ENCODE measurements at places on chromosomes 7 and 10.

DNA sequence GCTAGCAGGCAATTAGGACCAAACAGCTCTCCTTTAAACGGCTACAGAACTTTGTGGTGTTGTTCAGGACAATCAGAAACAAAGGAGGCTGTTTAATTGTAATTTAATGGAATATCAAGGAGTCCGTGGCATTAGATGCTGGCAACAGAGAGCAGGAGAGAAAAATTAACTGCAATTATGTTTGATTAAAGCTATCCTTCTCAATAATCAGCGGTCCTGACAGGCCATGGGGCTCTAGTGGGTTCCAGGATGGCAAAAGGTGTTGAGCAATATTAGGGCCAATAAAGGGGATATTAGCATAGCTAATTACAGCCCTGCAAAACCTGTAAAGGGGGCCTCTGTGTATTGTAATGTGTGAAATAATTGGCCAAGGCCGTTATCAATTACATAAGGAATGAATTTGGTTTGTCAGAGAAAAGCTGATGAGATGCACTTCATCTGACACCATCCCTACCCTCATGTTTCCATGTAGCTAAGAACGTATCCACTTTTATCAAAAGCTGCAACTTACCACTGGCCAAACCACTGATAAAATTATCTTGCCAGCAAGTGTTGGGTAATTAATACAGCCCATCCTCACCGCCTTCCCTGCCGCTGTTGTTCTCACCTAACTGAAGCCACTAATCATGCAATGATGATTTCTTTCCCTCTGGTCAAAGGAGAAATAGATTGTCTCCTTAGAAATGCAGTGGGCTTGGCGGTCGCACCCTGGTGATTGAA lies 81.6 kb downstream of the EBF3 start:
- no peak for DNase-seq

DNA sequence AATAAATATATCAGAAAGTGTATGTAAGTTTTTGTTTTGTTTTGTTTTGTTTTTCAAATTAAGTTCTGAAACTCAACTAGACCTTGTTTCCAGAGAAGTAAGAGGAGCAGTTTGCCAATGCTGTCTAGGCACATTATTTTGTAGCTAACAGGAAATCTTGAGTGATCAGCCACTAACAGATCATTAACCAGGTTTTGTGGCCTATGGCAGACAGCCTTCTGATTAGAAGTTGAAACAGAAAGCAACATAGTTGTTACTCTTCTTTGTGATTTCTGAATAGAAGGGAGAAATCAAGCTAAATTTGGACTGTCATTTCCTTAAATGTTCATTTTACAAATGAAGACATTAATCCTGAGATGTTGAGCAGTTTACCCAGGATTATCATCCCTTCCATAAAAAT lies 142.6 kb downstream of the PLXDC2 start:
- no peak for DNase-seq

DNA sequence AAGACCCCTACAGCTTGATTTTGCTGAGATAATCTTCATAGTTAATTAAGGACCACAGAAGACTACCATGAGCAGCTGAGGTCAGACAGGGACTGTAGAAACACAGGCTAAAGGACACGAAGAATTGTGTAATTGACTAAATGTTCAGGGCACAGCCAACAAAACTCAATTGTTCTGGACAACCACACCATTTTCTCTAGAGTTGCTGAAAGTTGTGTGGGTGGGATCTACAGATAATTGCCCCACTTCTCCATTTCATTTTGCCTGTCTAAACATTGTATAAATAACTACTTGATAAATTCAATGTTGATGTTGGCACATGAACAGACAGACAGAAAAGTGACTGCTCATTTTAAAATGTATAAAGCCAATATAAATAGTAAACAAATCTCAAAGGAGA lies 39.0 kb upstream of the SLC16A12 start:
- DNase-seq: no peak

GRCh38 chr10:124212702-124213101 lies 119.3 kb upstream of the CHST15 start:
- no peak for DNase-seq

DNA sequence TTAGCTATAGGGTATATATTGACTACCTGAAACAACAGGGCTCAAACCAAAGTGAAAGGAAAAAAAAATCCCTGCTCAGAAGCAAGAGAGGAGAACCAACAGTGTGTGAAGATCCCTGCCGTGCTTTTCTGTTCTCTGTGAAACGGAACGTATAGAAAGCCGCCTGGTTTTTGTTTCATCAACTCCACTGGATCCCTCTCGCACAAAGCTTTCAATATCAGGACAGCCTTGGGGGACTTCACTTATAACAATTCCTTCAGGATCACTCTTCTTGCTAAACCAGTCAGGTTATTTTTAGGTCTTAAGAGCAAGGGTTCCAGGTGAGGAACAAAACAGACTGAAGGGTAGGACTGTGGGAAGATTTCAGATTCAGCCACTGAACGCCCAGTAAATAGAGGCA lies 151.1 kb upstream of the CACNA2D1 start:
- peak; percentile 67 for DNase-seq

DNA sequence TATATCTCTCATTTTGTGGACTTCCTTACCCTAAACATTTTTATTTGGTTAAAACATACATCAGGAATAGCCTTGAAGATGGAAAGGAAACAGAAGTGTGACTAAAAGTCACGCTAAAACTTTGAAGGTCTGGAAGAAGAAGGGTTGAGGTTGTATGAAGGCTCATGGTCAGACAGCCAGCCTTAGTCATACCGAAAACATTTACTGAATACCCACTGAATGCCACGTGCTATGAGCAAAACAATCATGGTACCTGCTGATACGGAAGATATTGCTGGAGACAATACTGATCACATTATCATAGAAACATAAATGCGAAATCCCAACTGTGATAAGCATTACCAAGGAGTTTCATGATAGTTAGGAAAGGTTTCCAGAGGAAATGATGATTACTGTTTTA lies 64.0 kb downstream of the PDZD8 start:
- DNase-seq: no peak

- DNase-seq: no peak
Observed at GRCh38 chr7:85415743-85416142, 228.9 kb upstream of the SEMA3D start.

DNA sequence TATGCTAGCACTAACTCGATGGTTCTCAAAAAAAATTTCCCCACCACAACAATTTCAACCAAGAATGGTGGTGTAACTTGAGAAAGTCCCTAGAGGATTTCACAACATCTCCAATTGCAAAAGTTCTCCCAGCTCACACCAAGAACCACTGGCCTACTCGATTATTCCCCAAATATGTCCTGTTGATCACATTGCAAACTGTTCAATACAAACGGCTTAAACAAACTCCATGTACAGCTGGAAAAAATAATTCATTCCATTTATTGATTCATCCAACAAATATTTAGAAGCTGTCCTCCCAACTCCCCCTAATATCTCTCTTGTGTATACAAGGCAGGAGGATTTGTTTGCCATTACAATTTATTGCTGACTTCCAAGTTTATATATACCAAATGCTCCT lies 19.1 kb downstream of the TMEM176B start:
- DNase-seq: no peak

GRCh38 chr7:155840909-155841308 lies 28.6 kb upstream of the SHH start:
- DNase-seq: no peak

- no peak for DNase-seq
Observed at GRCh38 chr10:100342627-100342972, 4.4 kb upstream of the SCD start.

DNA sequence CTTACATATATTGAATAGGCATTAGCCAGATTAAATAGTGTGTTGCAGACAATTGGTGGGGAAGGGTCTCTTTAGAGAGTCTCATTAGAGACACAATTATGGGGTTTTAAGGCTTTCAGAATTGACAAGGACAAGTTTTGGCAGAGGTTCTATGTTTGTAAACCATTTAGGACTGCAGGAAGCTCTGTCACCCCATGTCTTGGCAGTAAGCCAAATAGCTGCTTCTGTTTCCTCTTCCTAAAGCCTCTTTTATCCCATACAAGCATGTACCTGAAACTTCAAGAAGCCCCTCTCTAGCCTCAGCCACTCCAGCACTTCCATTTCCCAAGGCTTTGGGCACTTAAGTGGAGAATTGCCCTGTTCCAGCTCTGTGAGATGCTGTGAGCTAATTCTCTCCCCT lies 21.8 kb upstream of the LRRC4 start:
- peak; percentile 46 for DNase-seq

GRCh38 chr7:156475666-156476065 lies 164.9 kb upstream of the RNF32 start:
- DNase-seq: no peak

- no peak for DNase-seq
Observed at GRCh38 chr10:51815723-51816122, 116.3 kb upstream of the CSTF2T start.

GRCh38 chr10:92309272-92309671 lies 18.3 kb downstream of the MARCHF5 start:
- DNase-seq: no peak

- DNase-seq: no peak
Observed at GRCh38 chr7:40922316-40922670, 780.6 kb downstream of the INHBA start.

- no peak for DNase-seq
Observed at GRCh38 chr7:4144172-4144701, 537.9 kb upstream of the FOXK1 start.

DNA sequence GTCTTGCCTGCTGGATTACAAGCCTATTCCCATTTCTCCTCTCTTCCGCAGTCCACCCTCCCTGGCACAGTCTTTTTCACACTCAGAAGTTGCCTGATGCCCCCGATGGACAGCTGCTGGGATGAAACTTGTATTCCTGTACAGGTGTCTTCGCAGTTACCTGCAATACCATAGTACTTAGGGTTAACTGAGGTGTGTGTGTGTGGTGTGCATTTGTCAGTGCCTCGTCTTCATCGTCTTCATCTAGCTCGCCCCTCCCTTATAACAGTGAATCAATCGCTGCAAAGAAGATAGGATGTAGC lies 11.0 kb downstream of the NXPH1 start:
- DNase-seq: no peak

GRCh38 chr7:69597278-69598076 lies 798 bp upstream of the AUTS2 start:
- DNase-seq: no peak

DNA sequence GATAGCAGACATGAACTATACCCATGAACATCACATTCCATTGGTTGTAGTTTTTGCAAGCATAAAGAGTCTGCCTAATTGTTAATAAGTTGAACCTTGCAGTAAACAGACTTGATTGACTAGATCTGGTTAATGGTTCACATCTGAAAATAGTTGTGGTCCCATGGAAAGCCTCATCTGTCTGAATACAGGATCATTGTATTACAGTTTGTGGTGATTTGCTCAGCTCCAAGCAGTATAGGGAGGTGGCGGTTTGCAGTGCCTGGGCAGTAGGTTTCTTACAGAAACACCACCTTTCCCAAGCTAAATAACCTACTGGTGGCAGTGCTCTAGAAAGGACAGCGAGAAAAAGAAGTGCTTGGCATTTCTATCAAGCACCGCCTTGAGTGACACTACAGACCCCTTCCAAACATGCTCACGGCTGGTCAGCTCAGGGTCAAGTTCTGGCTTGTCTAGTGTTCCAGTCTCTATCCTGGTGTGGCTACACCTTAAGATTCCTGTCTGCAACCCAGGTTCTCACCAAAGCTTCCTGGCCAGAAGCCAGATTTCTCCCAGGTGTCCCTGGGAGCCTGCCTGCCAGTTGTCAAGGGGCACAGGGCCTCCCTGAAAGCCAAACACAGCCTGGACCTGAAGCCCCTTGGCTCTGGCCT lies 119.9 kb downstream of the FANK1 start:
- no peak for DNase-seq

GRCh38 chr7:14047709-14048399 lies 58.4 kb upstream of the ETV1 start:
- no peak for DNase-seq

DNA sequence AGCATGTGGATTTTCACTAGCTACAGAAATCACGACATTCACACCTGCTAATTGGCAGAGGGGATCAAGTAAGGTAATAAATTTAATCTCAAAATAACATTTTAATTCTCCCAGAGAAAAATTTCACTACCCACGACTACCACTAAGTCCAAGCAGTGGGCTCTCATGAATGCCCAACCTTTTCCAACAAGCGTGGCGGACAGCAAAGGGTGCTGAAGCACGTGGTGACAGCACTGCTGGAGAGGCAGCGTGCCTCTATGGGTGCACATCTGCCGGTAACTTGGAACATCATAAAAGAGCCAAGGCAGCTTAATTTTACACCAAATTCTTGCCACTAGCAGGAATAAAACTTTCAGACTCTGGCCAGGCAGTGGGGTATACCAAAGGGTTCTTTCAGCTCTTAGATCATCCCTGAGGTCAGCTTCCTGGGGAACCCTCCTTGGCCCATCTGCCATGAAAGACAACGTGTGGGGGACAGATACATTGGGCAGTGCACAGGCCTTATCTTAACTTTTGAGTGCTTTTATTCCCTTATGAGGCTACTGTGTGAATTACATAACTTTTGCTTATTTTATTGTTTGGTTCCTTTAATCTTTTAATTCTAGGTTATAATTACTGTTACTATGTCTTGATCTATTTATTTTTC lies 206.7 kb upstream of the KCTD7 start:
- DNase-seq: no peak

DNA sequence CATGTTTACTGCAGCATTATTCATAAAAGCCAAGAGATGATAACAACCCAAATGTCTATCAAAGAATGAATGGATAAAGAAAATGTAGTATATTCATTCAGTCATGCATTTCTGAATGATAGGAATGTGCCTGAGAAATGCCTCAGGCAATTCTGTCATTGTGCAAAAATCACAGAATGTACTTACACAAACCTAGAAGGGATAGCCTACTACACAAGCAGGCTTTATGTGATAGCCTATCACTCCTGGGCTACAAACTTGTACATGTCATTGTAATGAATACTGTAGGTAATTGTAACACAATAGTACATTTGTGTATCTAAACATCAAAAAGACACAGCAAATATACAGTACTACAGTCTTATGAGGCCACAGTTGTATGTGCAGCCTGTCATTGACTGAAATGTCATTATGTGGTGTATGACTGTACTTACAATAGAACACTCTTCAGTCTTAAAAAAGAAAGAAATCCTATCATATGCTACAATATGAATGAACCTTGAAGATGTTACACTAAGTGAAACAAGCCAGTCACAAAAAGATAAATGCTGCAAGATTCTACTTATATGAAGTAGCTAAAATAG lies 141.8 kb upstream of the GPR22 start:
- no peak for DNase-seq

GRCh38 chr10:63735305-63735704 lies 214.1 kb downstream of the REEP3 start:
- DNase-seq: no peak

- no peak for DNase-seq
Observed at GRCh38 chr7:99997545-99998137, 17.8 kb upstream of the ZKSCAN1 start.

GRCh38 chr7:110522061-110522760 lies 568.7 kb upstream of the LRRN3 start:
- DNase-seq: no peak

- DNase-seq: no peak
Observed at GRCh38 chr7:21020667-21021066, 234.0 kb upstream of the SP8 start.

- no peak for DNase-seq
Observed at GRCh38 chr7:15402436-15403136, 159.2 kb downstream of the AGMO start.

- DNase-seq: no peak
Observed at GRCh38 chr10:66654861-66655260, 271.0 kb upstream of the LRRTM3 start.

- DNase-seq: no peak
Observed at GRCh38 chr7:54689394-54690049, 69.5 kb downstream of the SEC61G start.

- no peak for DNase-seq
Observed at GRCh38 chr7:31487476-31487875, 26.4 kb upstream of the ITPRID1 start.
